RWPE1 (cell line): ENCODE measurements at places on chromosomes 2 and 18.
A peak's percentile ranks its signal among the peaks of the same experiment; 100 is the strongest.

- no peak for DNase-seq
These were observed 73.3 kb upstream of the CABLES1 start for GRCh38 chr18:23062011-23062410.

DNA sequence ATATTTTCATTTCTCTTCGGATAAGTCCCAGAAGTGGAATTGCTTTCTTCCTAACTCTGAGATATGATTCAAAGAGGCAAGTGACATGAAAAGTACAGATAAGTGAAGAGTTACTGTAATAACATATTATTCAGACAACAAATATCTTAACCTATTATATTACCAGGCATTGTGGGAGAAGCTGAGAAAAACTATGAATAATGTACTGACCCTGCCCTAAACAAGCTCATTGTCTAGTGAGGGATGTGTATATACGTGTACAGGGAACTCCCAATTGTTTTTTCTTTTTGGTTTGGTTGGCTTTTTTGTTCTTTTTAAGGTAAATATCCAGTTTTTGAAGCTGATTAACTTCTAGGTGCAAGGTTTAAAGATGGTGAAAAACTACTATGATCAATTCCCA lies 26.5 kb downstream of the NCKAP1 start:
- DNase-seq = no peak

GRCh38 chr2:42602218-42602875 lies 33.9 kb downstream of the MTA3 start:
- no peak for DNase-seq

- no peak for DNase-seq
These were observed 11.1 kb downstream of the MYL12B start for GRCh38 chr18:3273042-3273441.

GRCh38 chr2:37740164-37740739 lies 68.8 kb upstream of the CDC42EP3 start:
- no peak for DNase-seq

GRCh38 chr2:70426341-70426740 lies 124.5 kb upstream of the FAM136A start:
- no peak for DNase-seq

DNA sequence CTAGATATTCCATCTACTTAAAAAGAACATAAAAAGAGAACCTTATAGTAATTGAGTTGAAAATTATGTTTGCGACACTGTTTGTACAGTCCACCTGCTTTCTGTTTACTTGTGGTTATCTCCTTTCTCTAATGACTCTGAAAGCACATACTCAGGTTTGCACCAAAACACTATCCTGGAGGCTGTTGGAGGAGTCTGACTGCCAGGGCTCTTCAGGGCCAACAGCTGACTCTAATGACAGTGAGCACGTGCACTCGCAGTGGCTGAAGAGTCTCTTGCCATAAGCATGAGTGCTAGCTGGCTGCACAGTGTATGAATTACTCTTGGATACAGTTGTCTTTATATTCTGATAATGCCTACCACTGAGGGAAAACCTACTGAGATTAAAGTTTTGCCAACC lies 16.7 kb upstream of the GLS start:
- DNase-seq = no peak

- DNase-seq = no peak
These were observed 74.4 kb upstream of the SOX11 start for GRCh38 chr2:5617796-5618195.

DNA sequence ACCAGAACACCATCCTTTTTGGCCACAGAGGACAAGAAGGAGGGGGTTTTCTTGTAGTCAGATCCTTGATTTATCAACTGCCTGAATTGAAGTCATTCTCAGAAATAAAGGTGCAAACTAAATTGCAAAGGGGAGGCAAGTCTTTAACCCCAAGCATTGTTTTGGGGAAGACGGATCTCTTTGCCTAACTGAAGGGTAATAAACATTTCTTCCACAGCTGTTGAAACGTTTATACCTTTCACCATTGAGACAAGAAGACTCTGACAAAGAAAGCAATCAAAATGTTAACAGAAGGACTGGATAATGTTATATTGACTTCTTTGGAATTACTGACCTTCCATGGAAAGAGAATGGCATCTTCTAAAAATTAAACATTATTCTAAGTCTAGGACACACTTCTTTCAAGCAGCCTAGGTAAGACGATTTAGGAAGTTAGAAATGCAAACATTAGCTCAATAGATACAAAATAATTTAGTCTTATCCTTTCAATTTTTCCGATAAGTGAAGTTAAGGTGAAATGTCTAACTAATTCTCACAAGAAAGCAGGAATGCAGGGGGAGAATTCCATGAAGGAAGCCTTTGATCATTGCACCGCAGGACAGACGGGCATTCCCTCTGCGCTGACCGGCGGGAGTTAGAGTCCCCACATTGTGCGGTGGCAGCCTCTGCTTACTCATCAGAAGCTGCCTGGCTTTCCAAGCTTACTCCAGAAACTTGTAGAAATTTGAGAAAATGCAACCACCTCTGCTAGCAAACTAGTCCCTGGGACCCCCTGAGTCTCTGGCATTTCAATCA lies 69.4 kb upstream of the COPS8 start:
- DNase-seq = no peak

DNA sequence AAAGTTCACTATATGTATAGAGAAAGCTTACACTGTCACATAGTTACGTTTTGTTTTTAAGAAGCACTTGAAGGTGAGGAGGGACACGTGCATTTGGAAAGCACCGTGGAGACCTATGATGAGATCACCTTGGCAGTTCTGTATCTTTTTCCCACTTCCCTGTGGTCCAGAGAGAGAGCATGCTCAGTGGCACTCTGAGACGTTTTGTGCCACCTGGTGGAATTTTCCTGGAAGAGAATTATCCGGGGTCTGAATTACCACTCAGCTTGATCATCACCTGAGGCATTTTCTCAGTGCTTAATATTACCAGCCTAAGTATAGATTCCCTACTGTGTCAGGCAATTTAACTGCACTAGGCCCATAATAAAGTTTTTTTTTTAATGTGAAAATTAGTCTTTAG lies 469.4 kb upstream of the SMIM21 start:
- DNase-seq = peak; percentile 26

- DNase-seq = peak; percentile 56
These were observed 86.2 kb downstream of the RRM2 start for GRCh38 chr2:10208736-10209135.

DNA sequence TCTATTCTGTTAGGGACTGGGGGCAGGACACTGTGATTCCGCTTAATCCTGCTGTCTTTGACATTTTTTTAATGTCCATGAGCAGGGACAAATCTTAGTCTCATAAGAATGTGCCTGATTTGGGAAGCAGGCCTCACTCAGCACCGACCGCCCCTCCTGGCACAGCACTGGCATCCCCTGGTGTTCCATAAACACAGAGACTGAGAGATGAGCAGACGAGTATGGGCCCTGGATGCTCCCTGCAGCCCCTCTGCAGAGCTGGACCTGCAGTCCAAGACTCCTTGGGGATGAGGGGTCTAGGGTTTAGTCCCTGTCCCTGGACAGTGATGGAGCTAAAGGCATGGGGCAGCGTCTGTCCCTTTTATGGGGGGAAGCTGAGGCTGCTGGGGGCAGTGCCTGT lies 81.6 kb downstream of the NDUFA10 start:
- DNase-seq = no peak

GRCh38 chr2:42463570-42463969 lies 30.2 kb downstream of the KCNG3 start:
- no peak for DNase-seq

DNA sequence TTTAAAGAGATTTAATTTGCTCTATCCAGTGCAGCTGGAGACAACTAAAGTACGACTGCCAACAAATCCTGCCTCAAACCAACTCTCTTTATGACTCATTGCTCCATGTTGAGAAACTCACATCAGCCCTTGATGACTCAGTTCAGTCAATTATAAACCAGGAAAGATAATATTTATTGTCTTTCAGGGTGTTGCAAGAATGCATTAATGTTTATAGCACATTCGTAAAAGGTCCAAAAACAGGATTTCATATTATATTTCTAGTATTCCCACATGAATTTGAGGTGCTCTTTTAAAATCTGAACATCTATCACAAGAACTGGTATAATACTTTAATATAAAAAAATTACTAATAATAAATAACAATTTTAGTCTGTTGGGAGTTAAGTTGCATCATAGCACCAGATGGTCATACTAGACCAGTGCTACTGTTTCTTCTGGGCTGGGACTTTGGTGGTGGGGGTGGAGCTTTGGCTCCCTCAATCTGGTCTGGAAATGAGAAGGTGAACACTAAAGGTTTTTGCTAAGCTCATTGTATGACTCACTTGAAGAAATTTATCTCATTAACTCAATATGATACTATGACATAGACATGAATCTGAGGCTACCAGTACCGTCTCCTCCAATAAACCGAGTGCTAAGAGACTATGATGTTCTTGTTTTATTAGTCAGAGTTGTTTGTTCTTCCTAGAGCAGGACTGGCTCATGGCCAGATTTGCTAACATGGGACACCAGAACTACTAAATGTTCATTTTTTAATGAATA lies 26.6 kb upstream of the MAP3K20 start:
- DNase-seq = peak; percentile 89

- DNase-seq = peak; percentile 79
These were observed 60.7 kb downstream of the DGKD start for GRCh38 chr2:233414777-233415570.

GRCh38 chr2:179263015-179263414 lies 1.6 kb downstream of the SESTD1 start:
- no peak for DNase-seq

- peak; percentile 79 for DNase-seq
These were observed 22.2 kb downstream of the FAP start for GRCh38 chr2:162221064-162221463.

GRCh38 chr2:157845081-157845480 lies 31.0 kb downstream of the ACVR1 start:
- no peak for DNase-seq

GRCh38 chr2:196365923-196366322 lies 194.5 kb upstream of the STK17B start:
- DNase-seq = no peak

GRCh38 chr2:176473177-176473576 lies 203.9 kb downstream of the MTX2 start:
- peak; percentile 82 for DNase-seq

DNA sequence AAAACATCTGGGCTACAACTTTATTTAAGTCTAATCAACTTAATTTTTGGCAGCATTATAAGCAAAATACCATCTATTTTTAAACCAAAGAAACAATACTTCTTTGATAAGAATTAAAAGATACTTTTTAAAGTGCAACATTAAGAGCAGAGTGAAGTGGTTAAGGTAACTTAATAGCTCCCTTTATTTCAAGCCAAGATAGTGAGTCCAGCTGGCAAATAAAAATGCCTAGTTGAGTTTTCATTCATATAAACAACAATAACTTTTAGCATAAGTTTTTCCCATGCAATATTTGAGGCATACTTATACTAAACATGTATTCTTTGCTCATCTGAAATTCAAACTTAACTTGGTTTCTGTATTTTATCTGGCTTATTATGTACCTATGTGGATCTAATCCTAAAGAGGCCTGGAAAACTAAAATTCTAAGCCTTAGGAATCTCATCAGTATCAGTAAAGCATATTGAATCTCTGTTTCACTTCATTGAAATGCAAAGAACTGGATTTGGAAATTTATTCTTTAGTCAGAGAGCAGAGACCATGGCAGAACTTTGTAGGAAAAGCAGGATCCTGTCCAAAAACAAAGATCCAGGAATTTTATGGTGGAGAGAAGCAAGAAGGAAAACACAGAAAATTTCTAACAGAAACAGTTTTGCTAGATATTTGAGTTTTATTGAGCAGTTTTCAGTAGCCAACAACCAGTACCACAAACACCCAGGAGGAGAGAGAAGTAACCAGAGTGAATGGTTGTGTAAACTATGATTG lies 95.9 kb downstream of the COL3A1 start:
- DNase-seq = no peak

GRCh38 chr2:48322251-48322650 lies 207.7 kb upstream of the STON1 start:
- DNase-seq = no peak

DNA sequence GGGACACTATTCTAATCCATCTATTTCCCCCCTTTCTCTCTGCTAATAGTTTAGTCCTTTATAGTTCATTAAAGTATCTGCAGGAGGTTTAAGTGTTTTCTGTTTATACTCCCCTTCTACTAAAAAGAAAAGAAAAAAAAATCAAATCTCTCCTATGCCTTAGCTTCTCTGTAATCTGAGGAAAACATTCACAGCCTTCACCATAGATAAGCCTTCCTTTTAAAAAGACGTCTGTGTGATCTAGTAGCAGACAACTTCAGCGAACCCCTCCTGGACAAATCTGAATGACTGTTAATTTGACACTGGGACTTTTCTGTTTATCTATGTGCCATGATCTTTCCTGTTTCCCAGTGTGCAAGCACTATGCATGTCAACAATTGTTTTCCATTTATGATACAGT lies 70.4 kb upstream of the CDH19 start:
- DNase-seq = no peak

GRCh38 chr2:84800194-84800805 lies 80.6 kb downstream of the TRABD2A start:
- no peak for DNase-seq

DNA sequence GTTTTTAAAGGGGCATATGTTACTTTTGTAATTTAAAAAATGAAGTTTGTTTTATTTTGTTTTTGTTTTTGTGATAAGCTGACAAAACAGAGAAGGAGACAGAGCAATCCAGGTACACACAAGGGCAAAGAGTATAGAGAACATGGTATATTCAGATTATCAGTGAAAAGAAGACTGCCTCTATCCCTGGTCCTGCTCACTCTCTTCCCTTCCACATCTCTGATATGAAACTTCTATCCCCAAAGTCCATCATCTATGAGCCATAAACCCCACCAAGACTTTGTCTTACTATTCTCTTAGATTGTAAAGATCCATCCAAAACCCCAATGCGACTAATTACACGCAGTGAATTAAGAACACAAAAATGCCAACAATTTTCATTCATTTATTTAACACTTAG lies 16.6 kb downstream of the ROCK2 start:
- no peak for DNase-seq
